ENCODE measurements at places on chromosomes 16 and 17.

DNA sequence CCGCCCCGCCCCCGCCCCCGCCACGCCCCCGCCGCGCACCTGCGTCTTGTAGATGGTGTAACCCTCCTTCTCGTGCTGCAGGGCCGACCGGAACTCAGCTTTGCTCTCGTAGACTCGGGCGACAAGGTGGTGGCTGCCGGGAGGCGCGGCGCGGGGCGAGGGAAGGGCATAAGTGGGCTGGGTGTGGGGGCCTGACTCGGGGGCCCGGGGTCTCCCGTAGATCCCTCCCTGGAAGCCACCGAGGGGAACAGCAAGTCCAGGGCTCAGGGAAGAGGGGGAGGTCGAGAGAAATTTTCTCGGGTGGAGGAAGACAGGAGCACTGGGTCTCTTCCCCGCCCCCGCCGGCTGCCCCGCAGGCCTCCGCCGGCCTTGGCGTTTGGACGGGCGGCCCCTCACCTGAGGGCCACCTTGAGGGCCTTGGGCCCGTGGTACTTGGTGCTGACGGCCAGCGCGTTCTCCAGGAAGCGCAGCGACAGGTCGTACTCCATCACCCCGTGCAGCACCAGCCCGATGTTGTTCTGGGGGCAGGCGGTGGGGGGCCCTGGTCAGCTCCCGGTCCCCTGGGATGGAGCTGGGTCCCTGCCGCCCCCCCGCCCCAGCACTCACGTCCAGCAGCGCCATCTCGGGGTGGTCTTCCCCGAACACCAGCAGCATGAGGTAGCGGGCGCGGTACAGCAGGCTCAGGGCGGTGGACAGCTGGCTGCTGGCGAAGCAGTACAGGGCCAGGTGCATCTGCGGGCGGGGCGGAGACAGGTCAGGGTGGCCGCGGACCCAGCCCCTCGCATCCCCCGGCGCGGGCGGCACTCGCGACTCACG, 19.4 kb downstream of the CLUH start:
- no peak for DNase-seq

GRCh38 chr17:38751144-38751807, 1.3 kb upstream of the PSMB3 start:
- DNase-seq, result peak; percentile 27

GRCh38 chr16:67235816-67236562, 9.1 kb downstream of the TMEM208 start:
- DNase-seq, result no peak

DNA sequence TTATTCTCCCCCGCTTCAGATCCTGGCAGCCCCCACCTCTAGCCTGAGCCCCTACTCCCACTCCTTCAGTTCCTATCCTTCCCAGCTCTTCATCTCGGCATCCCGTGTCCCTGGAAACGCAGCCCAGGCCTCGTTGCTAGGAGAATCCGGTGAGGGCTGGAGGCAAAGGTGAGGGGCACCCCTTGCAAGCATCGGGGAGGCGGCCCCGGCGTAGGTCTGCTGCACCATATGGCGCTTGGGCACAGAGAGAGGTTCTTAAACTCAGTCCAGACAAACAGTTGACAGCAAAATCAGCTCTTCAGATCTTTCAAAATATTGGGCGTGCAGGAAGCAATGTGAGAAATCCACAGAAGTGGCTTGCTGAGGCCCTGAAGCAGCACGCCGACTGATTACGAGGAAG, 15.0 kb downstream of the SLC38A8 start:
- no peak for DNase-seq

GRCh38 chr17:4788807-4789700, at the start of gene GLTPD2:
TSS of gene GLTPD2 (plus strand) at chr17:4788964. CDS start at chr17:4789012, 48 bp downstream.
- no peak for DNase-seq

DNA sequence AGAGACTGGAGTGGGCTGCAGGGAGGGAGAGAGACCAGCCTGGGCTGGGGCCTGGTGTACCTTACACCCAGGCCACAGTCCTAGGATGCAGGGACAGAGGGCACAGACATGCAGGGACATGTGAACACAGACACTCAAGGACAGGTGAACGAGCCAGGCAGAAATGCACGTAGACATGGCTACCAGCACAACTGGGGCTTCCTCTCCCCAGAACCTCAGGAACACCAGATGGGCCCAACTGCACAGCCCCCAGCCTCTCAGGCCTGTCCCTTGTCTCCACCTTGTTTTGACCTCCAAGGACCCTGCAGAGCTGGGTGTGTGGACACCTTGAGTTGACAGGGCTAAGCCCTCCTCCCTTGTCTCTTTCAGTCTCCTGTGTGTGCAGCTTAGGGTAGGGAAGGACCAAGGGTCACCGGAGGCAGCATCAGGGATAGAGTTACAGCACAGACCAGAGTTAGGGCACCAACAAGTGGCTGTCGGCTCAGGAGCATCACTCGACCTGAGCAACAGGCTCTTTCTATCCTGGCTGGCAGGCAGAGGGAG, 9.2 kb downstream of the SEZ6 start:
- DNase-seq, result no peak

DNA sequence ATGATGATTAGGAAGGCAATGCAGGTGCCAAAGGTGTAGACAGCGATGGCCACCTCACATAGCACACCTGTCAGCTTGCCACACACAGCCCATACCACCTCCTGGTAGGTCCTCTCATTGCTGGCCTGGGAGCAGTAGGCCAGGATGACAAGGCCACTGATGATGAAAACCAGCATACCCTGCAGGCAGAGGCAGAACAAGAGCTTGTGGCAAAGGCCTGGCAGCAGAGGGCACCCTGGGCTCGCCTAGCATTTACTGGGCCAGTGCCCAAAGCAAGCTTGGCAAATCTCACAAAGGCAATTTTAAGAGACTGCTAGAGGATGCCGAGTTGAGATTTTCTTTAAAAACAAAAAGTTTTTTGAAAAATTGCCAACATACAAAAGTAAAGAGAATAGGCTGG, 5.9 kb downstream of the SLC38A7 start:
- DNase-seq, result peak; percentile 43
